ENCODE measurements at places on chromosomes 11 and 22. TPM values are rescaled to one million over a fixed set of nuclear protein-coding genes. Genes with fewer than 3 reads are reported as not detected.

BATF2 gene
- 0.19 TPM for total RNA-seq

CHADL gene
- total RNA-seq: 0.23 TPM

PHF5A gene
- total RNA-seq: 48.1 TPM

SLC5A1 gene
- total RNA-seq: not detected

PGR gene
- not detected for total RNA-seq
